Activated T-cell treated with anti-CD3 and anti-CD28 coated beads for 48 hours (primary cell): ENCODE measurements at places on chromosomes 11 and 22.

- DNase-seq, result no peak
Observed at GRCh38 chr11:11567936-11568650, 53.7 kb downstream of the GALNT18 start.

- DNase-seq, result no peak
Observed at GRCh38 chr22:22166941-22167713, 77.5 kb upstream of the VPREB1 start.

DNA sequence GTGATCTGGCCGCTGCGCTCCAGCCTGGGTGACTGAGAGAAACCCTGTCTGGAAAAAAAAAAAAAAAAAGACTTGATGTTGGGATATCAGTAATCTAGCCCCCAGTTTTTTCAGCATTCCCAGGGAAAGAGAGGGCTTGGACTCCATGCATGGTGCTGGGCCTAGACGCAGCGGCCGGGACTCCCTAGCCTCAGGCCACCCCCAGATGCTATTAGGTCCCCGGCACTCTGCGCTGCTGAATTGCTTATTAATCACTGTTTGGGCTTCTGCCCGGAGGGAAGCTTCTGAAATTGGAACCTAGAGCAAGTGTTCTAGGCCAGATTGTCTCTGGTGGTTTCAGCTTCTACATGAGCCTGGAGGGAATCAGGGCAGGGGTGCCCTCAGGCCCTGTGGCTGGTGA, 39.0 kb downstream of the SLCO2B1 start:
- DNase-seq, result no peak

GRCh38 chr11:65488273-65489034, 10.4 kb upstream of the MALAT1 start:
- no peak for DNase-seq

DNA sequence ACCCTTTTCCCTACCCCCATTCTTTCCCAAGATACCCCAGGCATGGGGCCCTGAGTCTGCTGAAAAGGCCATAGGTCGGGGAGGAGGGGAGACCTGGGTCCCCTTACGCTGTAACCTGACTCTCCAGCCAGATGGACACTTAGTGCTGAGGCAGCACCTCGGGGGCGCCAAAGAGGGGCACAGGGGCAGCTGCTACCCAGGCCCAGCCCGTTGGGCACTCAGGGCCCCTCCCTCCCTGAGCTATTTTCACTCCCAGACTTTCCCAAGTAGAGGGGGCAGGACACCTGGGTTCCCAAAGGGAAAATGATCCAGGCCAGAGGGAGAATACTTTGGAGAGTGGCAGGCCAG, 933 bp downstream of the ACTN3 start:
- DNase-seq, result no peak

DNA sequence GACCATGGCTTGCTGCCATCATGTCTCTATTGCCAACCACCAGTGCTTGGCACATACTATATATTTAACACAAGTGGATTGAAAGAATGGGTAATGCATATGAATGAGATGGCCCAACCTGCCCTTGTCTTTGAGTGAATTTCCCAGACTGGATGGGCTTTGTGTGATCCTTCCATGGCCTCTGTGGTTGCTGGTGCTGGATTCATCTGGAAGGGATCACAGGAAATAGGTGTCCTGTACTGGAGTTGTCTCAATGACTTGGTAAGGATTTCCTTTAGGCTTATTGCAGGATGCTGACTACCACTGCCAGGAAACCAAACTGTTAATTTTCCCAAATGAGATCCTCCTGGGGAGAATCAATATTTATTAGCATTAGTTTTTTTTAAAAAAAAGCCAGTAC, 328.6 kb downstream of the TMEM135 start:
- no peak for DNase-seq

DNA sequence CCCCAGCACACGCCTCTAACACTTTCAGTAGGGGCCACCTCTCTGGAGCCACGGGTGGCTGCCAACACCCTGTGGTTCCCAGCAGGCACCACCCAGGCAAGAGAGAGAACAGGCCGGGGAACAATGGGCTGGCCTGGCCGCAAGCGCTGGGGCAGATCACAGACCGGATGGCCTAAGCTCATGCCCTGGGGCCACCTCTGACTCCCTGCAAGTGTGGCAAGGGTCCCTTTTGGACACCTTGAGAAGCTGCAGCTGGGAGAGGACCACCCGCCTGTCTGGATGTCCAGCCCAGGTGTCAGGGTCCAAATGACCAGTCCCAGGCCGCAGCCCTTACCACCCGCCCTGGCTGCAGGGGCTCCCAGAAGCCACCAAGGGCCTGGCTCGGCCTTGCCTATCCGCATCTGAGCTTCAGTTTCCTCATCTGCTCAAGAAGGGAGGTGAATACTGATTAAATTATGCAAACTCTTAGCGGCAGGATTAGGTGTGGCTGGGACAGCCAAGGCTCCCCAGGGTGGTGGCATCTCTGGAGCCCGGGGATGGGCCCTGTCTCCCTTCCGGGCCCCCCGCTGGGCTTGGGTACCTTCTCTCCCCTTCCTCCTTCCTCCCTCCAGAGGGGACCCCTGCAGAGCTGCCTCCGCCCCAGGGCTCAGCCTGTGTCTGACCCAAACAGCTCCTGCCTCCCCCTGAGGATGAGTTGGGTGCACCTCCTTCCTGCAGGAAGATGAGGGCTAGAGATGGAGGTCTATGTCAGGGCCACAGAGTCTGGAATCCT, 785 bp upstream of the SUSD2 start:
- DNase-seq, result no peak

- no peak for DNase-seq
Observed at GRCh38 chr11:78759071-78759470, 184.4 kb upstream of the NARS2 start.

GRCh38 chr11:131695889-131696429, 325.5 kb downstream of the NTM start:
- DNase-seq, result no peak

- no peak for DNase-seq
Observed at GRCh38 chr11:36108881-36109589, 165.2 kb downstream of the LDLRAD3 start.

- DNase-seq, result no peak
Observed at GRCh38 chr11:57473285-57473841, 13.0 kb downstream of the RTN4RL2 start.

DNA sequence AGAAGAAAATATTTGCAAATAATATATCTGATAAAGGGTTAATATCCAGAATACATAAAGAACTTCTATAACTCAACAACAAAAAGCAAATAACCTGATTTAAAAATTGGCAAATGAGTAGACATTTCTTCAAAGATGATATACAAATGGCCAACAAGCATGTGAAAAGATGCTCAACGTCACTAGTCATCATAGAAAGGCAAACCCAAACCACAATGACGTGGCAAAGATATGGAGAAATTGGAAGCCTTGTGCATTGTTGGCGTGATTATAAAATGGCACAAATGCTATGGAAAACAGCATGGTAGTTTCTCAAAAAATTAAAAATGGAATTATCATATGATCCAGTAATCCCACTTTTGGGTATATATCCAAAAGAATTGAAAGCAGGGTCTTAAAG, 466.3 kb downstream of the TBC1D22A start:
- DNase-seq, result no peak

DNA sequence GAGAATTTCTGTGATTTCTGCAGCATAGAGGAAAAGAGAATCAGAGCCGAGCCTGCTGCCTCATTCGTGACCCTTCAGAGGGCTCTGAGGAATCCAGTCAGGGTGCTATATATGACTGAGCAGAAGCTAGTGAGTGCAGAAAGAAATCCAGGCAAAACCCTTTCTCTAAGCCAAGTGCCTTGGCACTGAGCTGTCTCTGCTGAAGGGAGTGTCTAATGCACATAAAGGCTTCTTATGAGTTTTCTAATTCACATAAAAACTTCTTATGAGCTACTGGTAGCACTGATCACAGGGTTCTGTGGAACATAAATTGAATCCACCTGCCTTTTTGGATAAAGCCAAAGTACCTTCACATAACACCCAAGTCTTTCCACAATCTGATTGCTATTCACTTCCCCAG, 785.7 kb upstream of the CCDC90B start:
- DNase-seq, result no peak

DNA sequence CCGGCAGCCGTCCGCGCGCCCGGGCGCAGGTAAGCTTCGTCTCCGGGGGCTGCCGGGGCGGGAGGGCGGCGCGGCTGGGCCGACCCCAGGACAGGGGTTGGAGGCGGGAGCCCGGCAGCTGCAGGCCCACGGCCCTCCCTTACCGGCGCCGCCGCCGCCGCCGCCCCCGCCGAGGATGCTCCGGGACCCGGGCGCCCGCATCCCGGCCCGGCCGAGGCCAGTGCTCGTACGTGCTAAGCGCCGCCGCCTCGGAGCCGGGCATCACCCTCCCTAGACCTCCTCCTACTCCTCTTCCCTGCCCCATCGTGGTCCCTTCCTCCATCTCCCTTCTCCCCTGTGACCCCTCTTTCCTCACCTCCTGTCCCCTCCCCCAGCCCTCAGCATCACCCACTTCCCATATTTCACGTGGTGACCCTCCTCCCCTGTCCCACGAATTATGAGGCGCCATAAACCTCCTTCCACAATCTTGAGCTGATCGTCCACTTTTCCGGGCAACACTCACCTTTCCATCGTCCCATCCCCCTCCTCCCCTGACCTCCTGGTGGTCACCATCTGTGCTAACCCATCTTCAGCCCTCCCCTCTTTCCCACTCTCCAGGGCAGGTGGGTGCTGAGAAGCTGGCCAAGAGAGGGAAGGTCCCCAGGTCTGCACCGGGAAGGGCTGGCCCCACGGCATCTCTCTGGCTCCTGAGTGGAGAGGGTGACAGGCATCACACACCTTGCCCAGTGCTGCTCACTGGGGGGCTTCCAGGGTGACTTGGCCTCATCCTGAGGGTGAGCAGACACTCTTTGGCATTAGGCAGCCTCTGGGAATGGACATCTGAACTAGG, 612 bp downstream of the ASPHD2 start:
- no peak for DNase-seq
